HFFc6 (cell line): ENCODE measurements at places on chromosomes 11 and 22. TPM values are rescaled to one million over a fixed set of nuclear protein-coding genes. Genes with fewer than 3 reads are reported as not detected.

The SEC14L6 gene
- not detected in 3 replicates for total RNA-seq

The GAS2L1 gene
- 40.1 and 44.2 TPM in 2 replicates for total RNA-seq

The HEPHL1 gene
- total RNA-seq: not detected in 2 replicates

The RPL3 gene
- 1,501 to 1,623 TPM (median 1,521 TPM) in 3 replicates for total RNA-seq

The SLC25A18 gene
- not detected in 3 replicates for total RNA-seq

The IL17REL gene
- not detected in 2 replicates for total RNA-seq

The ZNF202 gene
- 5.1 to 8.3 TPM (median 7.8 TPM) in 3 replicates for total RNA-seq

The MPZL3 gene
- total RNA-seq: 0.12 to 0.15 TPM in 2 of 3 replicates, not detected in the other

The OR52N4 gene
- not detected in 3 replicates for total RNA-seq

The TMPRSS4 gene
- not detected in 3 replicates for total RNA-seq

The FAM180B gene
- not detected in 3 replicates for total RNA-seq

The CD3D gene
- not detected in 3 replicates for total RNA-seq

The SCGB1C1 gene
- total RNA-seq: not detected in 3 replicates

The RASGRP2 gene
- total RNA-seq: 0.51 TPM in 1 of 3 replicates, not detected in the others

The GAB4 gene
- total RNA-seq: not detected in 2 replicates

The CREB3L1 gene
- total RNA-seq: 294 to 308 TPM (median 297 TPM) in 3 replicates

The PKDREJ gene
- not detected in 2 replicates for total RNA-seq

The SLC25A45 gene
- total RNA-seq: 6.3 to 8.9 TPM (median 7.1 TPM) in 3 replicates

The LMO2 gene
- total RNA-seq: 0.21 TPM in 1 of 3 replicates, not detected in the others

The CEND1 gene
- total RNA-seq: 9.3 to 12.2 TPM (median 11.1 TPM) in 3 replicates

The C11orf87 gene
- 0.07 to 0.26 TPM (median 0.07 TPM) in 3 replicates for total RNA-seq

The NAGA gene
- total RNA-seq: 19.0 and 19.5 TPM in 2 replicates

The SOX10 gene
- not detected in 3 replicates for total RNA-seq

The GLYATL2 gene
- 0.21 to 0.42 TPM in 2 of 3 replicates, not detected in the other for total RNA-seq

The CDK2AP2 gene
- total RNA-seq: 31.0 to 37.3 TPM (median 31.4 TPM) in 3 replicates

The PATE4 gene
- total RNA-seq: not detected in 3 replicates

The JHY gene
- total RNA-seq: 6.2 to 6.5 TPM (median 6.3 TPM) in 3 replicates

The DDTL gene
- 0.60 to 0.87 TPM (median 0.66 TPM) in 3 replicates for total RNA-seq

The MTFP1 gene
- 4.0 to 5.6 TPM (median 4.5 TPM) in 3 replicates for total RNA-seq

The LAMTOR1 gene
- 154 to 170 TPM (median 154 TPM) in 3 replicates for total RNA-seq

The RTN4RL2 gene
- total RNA-seq: 0.37 to 0.40 TPM in 2 of 3 replicates, not detected in the other
